ENCODE measurements at places on chromosomes 7 and 10.

GRCh38 chr7:49797987-49798660 lies 24.7 kb downstream of the VWC2 start:
- DNase-seq, result no peak

GRCh38 chr7:117251687-117252086 lies 71.2 kb downstream of the WNT2 start:
- no peak for DNase-seq

DNA sequence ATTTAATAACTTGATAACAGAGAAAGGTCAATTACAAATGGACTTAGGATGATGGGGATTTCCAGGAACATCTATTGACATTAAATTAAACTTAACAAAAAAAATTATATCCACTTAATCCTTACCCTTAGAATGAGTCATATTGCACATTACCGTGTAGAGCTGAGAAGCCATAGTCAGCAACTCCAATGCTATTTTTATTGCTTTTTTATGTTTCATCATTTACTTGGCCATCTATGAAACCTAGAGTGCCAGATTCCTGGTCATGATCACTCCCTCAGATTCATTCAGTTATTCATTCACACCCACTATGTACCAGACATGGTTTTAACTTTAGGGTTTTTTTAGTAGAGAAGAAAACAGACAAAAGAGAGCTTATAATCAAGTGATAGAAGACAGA lies 1180.4 kb downstream of the CNTNAP2 start:
- no peak for DNase-seq

DNA sequence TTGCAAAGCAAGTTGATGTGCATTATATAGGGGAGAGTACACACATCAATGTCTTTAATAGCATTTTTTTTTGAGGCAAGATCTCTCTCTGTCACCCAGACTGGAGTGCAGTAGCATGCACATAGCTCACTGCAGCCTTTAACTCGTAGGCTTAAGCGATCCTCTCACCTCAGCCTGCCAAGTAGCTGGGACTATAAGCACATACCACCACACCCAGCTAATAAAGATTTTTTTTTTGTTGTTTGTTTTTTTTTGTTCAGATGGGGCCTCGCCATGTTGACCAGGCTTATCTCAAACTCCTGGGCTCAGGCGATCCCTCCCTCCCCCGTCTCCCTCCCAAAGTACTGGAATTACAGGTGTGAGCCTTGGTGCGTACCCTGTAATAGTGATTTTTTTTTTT lies 1.5 kb downstream of the UMAD1 start:
- no peak for DNase-seq

GRCh38 chr7:99407872-99408378 lies 472 bp downstream of the PDAP1 start:
- peak; percentile 34 for DNase-seq

- DNase-seq, result no peak
These were observed 612.1 kb upstream of the FZD8 start for GRCh38 chr10:36254199-36254598.

DNA sequence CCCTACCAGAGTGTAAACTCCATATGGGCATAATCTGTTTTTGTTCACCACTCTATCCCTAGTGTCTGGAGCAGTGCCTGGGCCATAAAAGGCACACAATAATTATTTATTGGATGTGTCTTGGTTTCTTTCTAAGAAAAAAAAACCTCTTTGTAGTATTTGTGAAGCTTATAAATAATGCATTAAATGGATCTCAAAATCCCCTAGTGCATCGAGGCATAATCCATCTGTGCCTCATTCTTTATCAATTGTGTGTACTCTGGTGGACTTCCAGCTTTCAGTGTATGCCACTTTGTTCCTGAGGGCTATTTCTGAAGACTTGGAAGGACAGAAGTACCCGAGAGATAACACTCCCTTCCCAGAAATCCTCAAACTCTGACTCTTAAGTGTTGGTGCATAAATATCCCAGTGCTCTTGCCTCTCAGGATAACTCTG lies 255.0 kb upstream of the PHYHIPL start:
- DNase-seq, result no peak

GRCh38 chr7:104972500-104972899 lies 41.5 kb upstream of the KMT2E start:
- no peak for DNase-seq

GRCh38 chr7:6432781-6433180 lies 15.0 kb downstream of the DAGLB start:
- DNase-seq, result no peak

DNA sequence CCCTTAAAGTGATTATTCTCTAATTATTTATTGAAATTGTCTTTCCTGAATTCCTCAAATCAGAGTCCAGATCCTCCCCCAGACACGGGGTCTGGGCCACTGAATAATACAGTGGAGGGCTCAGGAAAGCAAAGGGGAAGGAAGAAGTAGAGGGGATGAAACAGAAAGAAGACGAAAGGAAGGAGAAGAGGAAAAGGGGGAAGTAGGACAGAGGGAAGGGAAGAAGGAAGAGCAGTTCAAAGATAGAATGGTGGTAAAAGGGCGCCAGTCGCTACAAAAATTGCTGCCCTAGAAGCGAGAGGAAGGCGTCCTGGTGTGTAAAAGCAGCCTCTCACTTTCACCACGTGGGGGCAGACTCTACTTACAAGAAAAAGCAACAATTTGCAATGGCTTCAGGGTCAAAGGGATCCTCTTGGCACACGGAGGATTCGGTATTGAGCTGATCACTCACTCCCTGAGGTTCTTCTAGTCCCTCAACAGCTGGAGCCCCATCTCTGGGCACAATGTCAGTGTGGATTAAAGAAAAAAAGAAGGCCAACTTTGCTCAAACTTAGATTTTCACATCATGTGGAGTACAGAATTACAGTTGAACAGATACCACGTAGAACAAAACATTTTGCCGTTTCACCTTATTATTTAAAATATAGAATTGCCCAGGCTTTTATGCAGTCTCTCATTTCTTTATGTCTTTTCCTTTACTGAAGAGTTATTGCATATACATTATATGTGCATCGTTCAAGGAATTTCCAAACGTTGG lies 31.4 kb upstream of the NPVF start:
- DNase-seq, result peak; percentile 10

- DNase-seq, result no peak
These were observed 61.5 kb upstream of the ELMO1 start for GRCh38 chr7:37510043-37510634.

- no peak for DNase-seq
These were observed 6.7 kb upstream of the CHST15 start for GRCh38 chr10:124100124-124100523.

DNA sequence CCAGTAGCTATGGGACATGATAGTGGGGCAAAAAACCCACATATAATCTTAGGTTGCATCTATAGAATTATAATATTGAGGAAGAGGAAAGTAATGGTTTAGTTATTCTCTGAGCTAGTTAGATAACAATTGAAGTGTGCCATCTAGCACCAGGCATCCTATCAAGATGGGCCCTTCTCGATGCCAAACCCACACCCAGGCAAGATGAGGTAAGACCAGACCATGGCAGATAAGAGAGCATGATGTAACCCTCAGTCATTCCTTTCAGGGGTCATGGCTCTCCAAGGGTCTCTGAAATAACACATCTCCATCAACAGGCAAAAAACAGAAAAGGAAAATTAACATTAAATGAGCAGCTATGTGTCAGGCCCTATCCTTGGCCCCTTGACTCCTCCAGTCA lies 128.7 kb downstream of the SH3PXD2A start:
- DNase-seq, result no peak

DNA sequence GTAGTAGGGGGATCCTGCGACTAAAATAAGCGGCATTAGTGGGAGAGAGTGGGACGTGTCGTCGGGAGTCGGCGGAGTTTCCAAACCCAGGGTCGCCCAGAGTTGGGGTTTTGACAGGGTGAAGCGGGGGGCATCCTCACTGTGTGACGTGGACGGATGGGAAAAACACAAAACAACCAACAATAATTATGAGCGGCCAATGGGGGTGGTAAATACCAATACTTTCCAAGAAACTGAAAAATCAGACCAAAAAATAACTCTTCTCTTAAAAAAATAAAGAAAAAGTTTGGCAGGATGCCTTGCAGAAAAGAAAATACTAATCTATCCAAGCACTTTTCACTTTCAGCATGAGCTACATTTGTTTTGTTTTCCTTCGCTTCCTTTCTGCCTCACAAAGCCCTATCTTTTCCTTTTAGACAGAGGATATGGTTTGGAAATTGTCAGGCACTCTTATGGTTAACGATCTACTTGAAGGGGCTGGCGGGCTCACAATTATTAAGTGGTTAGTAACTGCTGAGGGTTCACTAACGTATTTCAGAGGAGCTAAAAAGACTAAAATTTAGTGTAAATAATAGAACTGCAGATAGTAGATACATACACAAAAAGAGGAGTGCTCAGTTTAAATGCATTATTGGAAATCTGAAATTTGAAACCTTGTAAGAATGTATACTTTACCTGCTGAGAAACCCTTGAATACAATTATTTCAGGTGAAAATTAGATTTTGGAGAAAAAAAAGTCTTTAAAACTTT lies 802 bp upstream of the CDK6 start:
- DNase-seq, result peak; percentile 20

GRCh38 chr10:96491303-96491702 lies 22.4 kb downstream of the TLL2 start:
- no peak for DNase-seq

DNA sequence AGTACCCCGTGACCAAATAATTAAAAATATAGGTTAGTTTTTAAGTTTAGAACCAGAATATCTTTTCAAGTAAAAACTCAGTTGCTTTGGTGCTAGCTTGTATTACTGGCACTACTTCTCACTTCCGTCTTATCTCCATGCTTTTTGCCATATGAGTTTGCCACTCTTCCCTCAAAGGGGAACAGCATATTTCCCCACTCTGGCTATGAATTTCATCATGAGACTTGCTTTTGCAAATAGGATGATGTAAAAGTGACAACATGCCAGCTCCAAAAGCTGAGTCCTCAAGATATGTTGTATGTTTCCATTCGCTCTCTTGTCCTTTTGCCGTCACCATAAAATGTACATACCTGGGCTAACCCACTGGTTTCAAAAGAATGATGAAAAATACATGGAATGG lies 178.1 kb upstream of the SEMA3A start:
- DNase-seq, result no peak

DNA sequence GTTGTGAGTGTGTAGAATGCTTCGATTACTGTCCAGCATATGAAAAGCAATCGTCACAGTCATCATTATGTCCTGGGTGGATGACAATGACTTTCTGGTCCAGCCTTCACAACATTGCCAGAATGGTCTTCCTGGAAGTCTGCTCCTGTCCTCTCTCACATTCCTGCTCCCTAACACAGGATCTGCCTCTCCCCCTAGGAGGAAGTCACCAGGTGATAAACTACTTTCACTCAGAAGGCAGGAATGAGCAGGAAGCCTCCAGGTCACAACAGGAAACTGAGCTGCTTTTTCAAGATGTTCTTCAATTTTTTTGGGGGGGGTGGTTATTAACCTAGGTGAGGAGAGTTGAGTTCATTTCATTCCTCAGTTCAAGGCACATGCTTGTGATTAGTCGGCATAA lies 13.6 kb upstream of the GPNMB start:
- DNase-seq, result no peak

DNA sequence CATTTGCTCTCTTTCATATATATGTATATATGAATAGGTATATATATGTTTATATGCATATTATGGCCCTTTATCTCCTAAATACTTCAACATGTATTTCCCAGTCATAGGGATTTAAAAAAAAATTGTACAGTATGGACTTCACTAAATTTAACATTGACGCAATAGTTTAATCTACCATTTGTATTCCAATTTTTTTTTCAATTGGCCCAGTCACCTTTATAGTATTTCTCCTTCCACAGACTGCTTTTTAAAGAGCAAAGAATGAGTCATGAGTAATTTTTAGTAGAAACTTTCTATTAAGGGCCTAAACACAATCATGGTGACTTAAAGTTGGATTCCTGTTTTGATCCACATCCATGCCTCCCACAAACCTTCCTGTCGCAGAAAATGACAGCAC lies 20.5 kb downstream of the CCSER2 start:
- DNase-seq, result no peak

GRCh38 chr10:98349508-98349922 lies 65.5 kb downstream of the PYROXD2 start:
- no peak for DNase-seq

GRCh38 chr10:130422366-130423324 lies 286.5 kb downstream of the GLRX3 start:
- no peak for DNase-seq

DNA sequence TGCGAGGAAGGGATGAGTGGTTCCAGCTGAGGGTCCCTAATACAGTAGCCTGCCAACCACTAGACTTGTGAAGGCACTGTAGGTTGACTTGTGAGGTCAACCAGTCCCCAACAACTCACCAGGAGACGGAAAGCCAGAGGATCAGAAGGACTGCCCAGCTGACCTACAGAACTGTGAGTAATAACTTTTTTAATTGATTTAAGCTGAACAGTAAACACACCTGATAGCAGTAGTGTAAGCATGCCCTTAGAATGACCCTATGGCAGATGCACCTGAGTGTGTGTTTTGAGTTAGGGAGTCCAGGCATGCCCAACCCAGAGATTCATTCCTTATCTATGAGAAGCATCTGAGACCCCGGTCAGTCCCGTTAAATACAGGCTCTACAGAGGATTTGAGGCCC lies 14.1 kb downstream of the PRLHR start:
- DNase-seq, result no peak

GRCh38 chr7:29432721-29433120 lies 130.9 kb upstream of the PRR15 start:
- DNase-seq, result no peak

- no peak for DNase-seq
These were observed 47.4 kb upstream of the NAMPT start for GRCh38 chr7:106332201-106332600.

Measured in activated T-helper 9 cell treated with anti-CD3 and anti-CD28 coated beads, Interleukin-2, amount 50 U/mL, for 16 hours (primary cell).